Keratinocyte (primary cell): ENCODE measurements at places on chromosomes 5 and 9.

DNA sequence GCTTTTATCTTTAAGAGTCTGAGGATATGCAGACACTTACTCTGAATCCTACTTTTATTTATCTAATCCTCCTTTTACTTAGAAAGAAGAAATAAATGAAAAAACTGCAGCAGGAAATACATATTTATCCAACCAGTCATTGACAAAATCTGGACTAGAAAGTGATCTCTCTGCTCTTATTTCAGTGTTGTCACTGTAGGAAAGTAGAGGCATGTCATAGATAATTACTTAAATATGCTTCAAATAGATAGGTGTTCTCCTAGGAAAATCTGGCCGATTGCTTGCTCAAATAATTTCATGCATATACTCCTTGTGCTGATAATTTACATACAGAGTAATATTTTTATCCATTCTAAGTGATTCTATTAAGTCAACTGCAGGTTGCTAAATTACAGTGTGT lies 2001.9 kb upstream of the C9orf72 start:
- DNase-seq: no peak

DNA sequence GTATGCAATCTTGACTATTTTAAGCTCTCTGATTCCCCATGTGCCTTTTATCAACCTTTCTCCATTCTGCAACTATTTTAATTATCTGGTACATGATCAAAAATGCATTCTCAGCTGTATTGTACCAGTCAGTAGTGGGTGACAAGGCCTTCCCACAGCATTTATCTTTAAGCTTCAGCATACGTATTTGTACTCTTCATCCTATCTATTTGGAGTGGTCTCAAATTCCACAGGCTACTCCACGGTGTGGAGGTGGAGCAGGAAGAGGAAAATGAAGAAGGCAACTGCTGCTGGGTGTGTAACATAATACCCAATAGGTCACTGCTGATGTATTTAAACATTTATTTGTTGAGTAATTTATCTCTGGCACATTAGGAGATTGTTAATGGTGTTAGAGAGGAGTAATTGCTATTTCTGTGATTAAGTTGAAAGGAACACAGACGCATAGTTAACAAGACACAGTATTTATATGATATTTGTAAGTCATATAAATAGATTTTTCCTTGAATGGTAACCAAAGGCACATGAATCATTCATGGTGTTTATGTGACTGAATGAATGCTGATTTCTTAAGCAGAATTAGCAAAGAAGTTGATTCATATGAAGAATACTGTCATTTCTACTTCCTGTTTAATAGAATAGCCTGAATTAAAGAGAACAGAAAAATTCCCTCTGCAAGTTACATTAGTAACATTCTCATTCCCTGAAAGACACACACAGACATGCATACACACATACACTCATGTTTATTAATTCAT lies 153.8 kb upstream of the NR3C1 start:
- DNase-seq: no peak

GRCh38 chr5:175854231-175855040 lies 16.9 kb upstream of the CPLX2 start:
- DNase-seq: no peak

GRCh38 chr5:135079099-135079681 lies 45.2 kb upstream of the PITX1 start:
- no peak for DNase-seq

DNA sequence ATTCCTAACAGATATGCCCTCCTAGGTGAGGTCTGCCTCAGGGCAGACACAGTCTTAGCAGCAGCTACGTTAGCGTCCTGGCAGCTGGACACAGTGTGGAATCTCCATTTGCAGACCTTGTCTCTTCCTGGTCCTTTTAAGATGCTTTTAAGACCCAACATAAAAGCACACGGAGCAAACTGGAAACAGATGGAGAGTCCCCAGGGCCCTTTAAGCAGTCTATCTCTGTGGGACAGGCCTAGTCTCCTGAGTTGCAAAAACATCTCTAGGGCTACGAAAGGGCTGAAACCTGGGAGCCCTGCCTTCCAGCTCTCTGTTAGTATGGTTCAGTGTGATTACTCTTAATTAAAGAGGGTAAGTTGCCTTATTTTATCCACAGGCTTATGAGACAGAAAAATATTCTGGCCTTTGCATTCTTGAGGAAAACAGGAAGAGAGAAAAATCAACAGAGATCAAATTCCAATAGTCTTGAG lies 66.0 kb upstream of the GNA14 start:
- no peak for DNase-seq

DNA sequence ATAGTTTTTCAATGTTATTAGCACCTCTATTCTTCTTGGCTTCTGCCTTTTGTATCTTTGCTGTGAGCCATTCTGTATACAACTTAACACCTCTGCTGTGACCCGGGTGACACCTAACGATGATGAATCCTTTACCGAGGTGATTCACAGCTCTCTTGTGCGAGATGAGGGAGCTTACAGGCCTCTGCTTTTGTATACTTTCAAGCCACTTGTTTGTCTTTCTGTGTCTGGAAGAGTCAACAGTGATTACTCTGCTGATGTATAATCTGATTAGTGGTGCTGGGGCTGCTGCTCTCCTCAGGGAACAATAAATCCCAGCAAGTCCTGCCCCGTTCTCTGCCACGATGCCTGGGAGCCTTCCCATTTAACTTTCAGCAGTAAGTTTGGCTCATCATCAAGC lies 442.9 kb upstream of the SGCD start:
- DNase-seq: no peak

GRCh38 chr9:110382731-110383130 lies 45.1 kb upstream of the TXNDC8 start:
- DNase-seq: no peak

DNA sequence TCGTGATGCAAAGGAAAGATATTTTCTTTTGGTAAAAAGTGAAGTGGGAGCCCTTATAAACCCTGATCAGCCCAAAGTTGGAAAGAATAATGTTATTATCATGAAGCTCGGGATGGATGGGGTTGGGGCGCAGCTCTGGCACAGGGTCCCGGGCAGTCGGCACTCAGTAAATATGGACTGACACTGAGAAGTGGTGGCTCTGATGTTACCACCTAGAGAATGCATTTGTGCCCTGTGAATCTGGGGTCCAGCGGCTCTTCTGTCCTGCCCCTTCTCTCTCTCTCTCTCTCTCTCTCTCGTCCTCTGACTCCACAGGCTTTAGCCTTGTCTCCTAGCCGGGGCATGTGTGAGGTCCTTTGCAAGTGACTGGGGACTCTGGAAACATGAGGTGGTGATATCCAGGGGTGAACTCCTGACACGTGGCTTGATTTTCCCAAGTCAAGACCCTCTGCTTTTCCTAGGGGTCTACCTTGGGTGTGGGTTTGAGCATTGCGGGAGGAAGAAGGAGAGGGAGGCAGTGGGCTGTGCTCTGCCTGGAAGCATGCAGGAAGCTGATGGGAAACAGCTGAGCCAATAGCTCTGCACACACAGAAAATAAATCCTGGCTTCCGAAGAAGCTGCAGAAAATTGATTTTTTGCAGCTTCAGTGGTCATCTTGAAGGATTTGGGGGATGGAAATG lies 162.7 kb downstream of the MACROH2A1 start:
- DNase-seq: no peak

DNA sequence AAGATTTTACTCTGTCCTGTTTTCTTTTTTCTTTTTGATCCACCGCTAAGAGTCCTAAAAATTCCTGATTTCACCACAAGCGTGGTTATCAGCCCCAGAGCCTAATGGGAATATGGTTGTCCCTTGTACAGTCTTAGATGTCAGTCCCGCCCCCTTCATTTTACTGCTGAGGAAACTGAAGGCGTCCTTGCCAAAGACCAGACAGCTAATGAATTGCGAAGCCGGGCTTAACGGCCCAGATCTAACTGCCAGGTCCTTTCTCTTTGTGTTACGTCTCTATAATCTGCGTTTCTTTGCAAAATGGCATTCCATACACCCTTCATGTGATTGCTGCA lies 497 bp downstream of the NSA2 start:
- DNase-seq: no peak

DNA sequence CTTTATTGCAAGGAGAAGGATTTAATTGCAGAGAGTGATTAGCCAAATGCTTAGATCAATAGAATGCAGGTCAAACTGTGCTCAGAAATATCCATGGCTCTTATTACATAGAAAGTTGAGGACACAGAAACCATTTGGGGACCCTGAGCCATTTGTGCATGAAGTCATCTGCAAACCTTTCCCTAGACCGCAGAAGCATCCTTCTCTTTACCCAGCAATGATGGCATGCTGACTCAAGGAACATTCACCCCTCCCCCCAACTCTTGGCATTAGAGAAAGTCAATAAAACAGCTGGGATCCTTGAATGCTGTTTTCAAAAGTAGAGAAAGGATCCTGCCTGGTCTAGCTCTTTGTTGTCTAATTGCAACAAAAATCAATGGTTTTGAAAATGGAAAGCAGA lies 73.5 kb downstream of the PPP2R2B start:
- no peak for DNase-seq

- DNase-seq: no peak
Measured at GRCh38 chr9:134547161-134548100, 94.2 kb upstream of the COL5A1 start.

- DNase-seq: no peak
Measured at GRCh38 chr5:65263321-65263720, 218.4 kb downstream of the ADAMTS6 start.

DNA sequence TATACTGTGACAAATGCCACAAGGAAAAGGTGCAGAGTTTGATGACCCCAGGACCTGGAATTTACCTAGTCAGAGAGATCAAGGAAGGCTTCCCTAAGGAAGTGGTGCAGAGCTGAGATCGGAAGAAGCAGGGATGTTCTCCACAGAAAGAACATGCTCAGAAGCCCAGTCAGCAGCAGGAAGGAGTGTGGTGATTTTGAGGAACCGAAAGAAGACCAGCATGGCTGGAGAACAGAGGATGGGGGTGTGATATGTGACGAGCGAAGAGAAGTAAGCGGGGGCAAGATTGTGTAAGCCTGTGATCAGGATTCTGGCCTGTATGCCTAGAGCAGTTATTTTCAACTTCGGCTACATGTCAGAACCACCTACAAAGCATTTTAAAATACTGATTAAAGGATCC lies 18.7 kb upstream of the PIK3R1 start:
- no peak for DNase-seq

DNA sequence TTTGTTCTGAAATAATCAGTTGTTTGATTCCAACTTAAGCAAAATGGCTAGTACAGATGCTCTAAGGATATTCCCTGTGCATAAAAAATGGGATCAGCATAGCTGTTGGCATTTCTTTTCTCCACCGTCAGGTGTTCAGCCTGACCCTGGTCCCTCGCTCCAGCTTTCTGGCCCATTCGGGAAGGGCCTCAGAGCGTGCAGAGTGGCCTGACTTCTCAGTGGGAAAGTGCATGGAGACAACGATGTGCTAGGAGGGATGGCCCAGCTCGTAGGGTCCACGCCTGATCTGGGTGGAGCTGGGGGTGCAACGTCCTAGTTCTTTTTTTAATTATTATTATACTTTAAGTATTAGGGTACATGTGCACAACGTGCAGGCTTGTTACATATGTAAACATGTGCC lies 319.1 kb upstream of the IRX4 start:
- DNase-seq: no peak
